ENCODE measurements at places on chromosomes 16 and 17. TPM values are rescaled to one million over a fixed set of nuclear protein-coding genes. Genes with fewer than 3 reads are reported as not detected.

ATP1B2 gene
- 16.0 TPM for total RNA-seq

TBC1D3K gene
- not detected for total RNA-seq

MAP2K4 gene
- total RNA-seq, result 27.8 TPM

ADCY7 gene
- total RNA-seq, result 34.4 TPM

GRCh38 chr17:29722411-29723198 is 99.9 kb upstream of the CORO6 start:
- DNase-seq, result peak; percentile 90

- DNase-seq, result no peak
Measured at GRCh38 chr16:1940273-1941161, 2.5 kb downstream of the MSRB1 start.

- no peak for DNase-seq
Measured at GRCh38 chr16:12017558-12017957, 41.0 kb downstream of the SNX29 start.

- DNase-seq, result no peak
Measured at GRCh38 chr17:82856361-82856760, 16.5 kb upstream of the ZNF750 start.

GRCh38 chr17:32558326-32558955 is 71.6 kb downstream of the CDK5R1 start:
- no peak for DNase-seq

DNA sequence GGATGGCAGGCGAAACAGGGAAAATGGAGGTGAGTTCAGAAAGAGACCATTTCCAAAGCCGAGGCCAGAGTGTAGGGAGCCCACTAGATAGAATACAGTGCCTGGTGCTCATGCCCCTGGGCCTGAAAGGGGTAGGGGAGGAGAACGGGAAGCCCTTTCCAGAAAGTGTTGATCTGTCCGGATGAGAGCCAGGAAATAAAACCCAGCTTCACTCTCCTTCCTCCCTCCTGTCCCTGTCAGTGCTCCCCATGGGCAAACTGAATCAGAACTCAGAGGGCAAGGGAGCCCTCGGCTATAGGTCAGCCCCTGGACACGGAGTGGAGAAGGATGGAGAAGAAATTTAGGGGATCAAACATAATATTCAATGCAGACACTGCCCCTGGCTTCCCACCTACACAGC is 57.7 kb upstream of the RPL38 start:
- no peak for DNase-seq

Data from lung (tissue), 17 donors.